NCI-H1105 treated with DMSO at 0.1 percent for 48 hours (cell line): ENCODE measurements at places on chromosomes 13 and 19.
A peak's percentile ranks its signal among the peaks of the same experiment; 100 is the strongest.

- DNase-seq = no peak
Observed at GRCh38 chr13:59954601-59955000, 209.1 kb downstream of the DIAPH3 start.

GRCh38 chr19:32404933-32405430 is 588 bp upstream of the DPY19L3 start:
- DNase-seq = peak; percentile 36

GRCh38 chr13:45861322-45861721 is 9.8 kb upstream of the SIAH3 start:
- no peak for DNase-seq

DNA sequence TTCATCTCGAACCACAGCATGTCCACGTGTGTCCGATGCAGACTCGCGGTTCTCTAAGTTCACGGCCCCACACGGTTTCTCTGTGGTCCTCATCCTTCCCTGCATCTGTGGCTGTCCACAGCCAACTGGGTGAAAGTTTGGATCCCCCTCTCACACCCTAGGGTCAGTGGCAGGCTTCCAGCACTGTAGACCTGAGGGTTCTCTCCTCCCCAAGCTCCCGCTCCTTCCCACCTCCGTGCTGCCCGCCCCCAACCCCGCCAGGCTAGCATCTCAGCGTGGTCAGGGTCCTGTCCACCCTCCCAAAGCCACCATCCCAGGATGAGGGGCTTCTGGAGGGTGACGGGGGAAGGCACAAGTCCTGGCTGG is 3.0 kb downstream of the ANGPTL4 start:
- DNase-seq = no peak

DNA sequence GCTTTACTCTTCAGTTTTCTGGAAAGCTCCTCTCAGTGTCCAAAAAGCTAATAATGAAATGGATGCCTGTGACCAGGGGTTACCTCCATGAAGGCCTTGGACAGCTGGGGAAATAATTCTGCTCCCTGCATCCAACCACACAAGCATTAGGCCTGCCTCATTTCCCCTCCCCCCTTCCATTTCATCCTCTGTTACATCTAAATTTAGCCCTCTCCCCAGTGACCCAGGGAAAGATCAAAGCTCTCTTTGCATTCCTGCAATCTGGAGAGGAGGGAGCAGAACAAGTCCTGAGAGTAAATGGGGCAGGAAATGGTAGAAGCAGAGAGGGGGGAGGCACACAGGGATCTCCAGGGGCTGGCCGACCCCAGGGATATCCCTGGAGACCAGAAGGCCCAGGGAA is 452.7 kb downstream of the TSHZ3 start:
- DNase-seq = no peak

DNA sequence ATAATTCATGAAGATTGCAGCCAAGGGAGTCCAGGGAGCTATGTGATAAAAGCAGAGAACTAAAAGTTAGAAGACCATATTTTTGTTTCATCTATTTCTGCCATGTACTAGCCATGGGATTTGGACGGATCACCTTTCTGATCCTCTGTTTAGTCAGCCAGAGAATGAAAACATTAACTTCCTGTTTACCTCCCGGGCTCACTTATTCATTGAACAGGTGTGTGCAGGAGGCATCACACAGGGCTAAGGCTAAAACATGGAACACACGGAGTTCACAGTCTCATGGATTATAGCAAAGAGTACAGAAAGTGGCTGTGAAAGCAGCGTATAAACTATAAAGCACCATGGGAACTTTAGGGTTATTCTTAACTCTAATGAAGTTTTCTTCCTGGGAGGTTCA is 96.8 kb downstream of the GPR12 start:
- peak; percentile 40 for DNase-seq

GRCh38 chr13:33730619-33731018 is 87.3 kb upstream of the RFC3 start:
- DNase-seq = no peak

DNA sequence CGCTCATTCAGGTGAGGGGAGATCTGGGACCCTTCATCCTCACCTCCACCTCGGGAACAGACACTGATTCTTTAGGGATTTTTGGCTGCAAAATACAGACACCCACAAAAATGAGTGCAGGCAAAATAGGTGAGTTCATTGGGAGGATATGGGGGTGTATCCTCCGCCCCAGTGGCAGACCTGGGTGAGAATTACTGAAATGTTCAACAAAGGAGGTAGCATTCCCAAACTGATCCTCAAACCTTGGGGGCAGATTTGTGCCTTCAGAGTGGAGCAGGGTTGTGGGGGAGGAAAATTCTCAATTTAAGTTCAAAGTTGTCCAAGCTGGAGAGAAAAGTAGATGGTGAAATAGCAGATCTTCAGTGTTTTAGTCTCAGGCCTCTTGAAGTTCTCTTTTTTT is 31.3 kb upstream of the SIN3B start:
- no peak for DNase-seq

DNA sequence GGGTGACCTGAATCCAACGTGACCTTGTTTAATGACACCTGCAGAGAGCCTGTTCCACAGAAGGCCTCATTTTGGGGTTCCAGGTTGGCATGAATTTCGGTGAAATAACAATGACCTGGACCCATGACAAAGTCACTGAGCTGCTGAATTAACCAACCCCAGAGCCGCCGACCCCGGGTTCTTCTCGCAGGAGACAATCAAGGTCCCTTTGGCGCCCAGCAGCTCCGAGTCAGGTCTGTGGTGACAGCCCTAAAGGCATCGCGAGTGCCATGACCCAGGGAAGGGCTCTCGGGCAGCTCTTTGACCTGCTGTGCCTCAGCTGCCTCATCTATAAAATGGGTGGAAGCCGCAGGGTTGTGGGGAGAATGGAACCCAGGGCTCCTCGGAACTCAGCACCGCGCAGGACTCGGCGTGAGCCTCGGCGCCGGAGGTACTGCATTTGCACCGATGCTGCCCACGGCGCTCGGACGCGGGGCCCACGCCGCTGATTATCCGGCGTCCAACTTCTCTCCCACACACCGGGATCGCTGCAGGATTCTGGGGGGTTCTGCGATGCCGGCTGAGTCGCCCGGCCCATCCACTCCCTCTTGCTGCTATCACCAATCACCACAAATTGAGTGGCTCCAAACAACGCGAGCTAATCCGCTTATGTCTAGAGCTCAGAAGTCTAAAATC is 5.7 kb downstream of the SHC2 start:
- DNase-seq = no peak

DNA sequence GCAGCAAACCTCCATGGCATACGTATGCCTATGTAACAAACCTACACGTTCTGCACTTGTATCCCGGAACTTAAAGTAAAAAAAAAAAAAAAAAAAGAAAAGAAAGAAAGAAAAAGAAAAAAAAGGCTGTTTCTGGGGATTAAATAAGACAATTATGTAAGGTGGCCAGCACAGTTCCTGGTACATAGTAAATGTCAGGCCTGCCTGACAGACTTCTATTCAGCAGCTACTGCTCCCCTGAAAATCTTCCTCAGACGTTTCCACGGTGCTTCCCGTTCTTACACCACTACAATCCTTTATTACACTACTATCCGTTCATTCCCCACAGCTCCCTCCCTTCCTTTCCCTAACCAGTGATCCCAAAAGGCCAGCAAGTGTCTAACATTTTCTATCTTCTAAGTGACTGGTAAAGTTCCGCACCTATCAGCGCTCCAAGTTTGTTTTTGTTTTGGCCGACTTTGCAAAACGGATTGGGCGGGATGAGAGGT is 636 bp upstream of the RB1 start:
- no peak for DNase-seq

GRCh38 chr13:46895381-46895780 is 1.5 kb downstream of the HTR2A start:
- DNase-seq = no peak

- DNase-seq = no peak
Observed at GRCh38 chr19:53639471-53639870, 7.7 kb downstream of the DPRX start.

- DNase-seq = no peak
Observed at GRCh38 chr13:41026788-41027187, 7.7 kb upstream of the ELF1 start.

GRCh38 chr13:28538932-28539331 is 44.0 kb upstream of the FLT1 start:
- no peak for DNase-seq

- no peak for DNase-seq
Observed at GRCh38 chr13:42735010-42735409, 46.4 kb upstream of the FAM216B start.

GRCh38 chr13:28172947-28173346 is 34.6 kb downstream of the PAN3 start:
- no peak for DNase-seq

GRCh38 chr19:39826311-39826945 is 7.5 kb downstream of the DYRK1B start:
- DNase-seq = no peak

- no peak for DNase-seq
Observed at GRCh38 chr13:21076253-21076652, 14.9 kb upstream of the LATS2 start.

GRCh38 chr19:43983544-43983911 is 460 bp upstream of the ZNF155 start:
- no peak for DNase-seq

GRCh38 chr13:54226876-54227275 is 1198.3 kb downstream of the OLFM4 start:
- no peak for DNase-seq
